ENCODE measurements at places on chromosomes 1 and 21.

GRCh38 chr21:29233611-29234540 lies 64.8 kb upstream of the BACH1 start:
- DNase-seq, result no peak

DNA sequence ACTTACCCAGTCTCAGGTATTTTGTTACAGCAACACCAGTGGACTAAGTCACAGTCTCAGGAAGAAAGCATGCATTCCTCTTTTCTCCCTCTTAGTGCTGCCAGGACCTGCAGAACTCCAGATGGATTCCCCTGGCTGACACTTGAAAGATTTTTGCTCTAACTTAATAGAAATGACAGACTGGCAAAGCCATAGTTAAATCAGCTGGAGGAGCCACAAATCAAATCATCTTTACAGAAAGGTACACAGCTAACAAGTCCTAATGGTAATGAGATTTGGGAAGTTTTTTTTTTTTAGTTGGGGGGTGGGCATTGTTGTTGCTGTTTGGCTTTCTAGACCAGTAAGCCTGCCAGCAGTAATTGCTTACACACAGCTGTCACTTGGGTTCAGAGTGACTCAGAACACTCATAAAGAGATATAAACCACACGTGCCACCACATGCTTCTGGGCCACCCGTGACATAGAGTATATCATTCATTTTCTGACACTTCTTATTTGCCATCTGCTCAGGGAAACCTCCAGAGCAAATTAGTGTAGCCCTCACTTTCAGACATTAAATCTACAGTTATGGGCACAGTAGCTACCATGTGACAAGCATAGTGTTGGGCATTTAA lies 72.4 kb downstream of the FH start:
- DNase-seq, result no peak

GRCh38 chr1:89839516-89839915 lies 18.7 kb downstream of the LRRC8D start:
- DNase-seq, result no peak

GRCh38 chr1:58927041-58927721 lies 143.3 kb upstream of the JUN start:
- DNase-seq, result no peak

DNA sequence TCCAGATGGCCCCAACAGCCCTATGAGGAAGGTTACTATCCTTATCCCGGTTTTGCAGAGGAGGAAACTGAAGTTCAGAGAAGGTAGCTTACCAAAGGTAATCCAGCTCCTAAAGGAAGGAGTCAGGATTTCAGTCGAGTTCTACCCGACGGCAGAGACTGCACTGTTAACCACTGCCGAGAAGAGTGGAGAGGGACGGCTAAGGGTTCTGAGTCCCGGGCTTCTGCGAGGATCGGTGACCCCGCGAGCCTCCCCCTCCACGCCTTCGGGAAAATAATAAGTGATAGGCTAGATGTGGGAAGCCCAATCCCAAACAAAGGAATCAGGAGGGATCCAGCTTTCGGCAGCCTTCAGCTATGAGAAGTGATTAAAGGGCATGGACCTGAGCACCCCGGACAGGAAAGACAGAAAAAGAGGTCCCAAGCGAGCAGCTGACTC lies 587 bp downstream of the TMEM53 start:
- no peak for DNase-seq

DNA sequence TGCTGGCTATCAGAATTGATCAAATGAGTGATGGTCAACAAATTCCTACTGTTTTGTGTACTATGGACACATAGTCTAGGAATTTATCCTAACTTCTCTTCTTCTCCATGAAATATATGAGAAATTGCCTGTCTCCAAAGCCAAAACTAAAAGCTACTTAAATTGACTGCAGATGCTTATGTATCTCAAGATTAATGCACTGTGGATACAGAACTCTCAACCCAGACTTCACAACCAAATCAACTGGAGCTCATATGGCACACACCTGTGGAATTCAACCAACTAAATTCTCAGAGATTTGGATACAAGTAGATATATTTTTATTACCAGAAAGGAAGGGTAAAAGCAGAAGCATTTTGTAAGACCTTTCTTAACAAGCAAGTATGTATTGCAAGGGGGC lies 566.1 kb downstream of the LTN1 start:
- DNase-seq, result no peak

- DNase-seq, result no peak
Measured at GRCh38 chr1:206021008-206021625, 2.6 kb downstream of the CTSE start.

GRCh38 chr21:39918558-39918957 lies 51.3 kb downstream of the PCP4 start:
- no peak for DNase-seq

GRCh38 chr1:220121791-220122530 lies 28.0 kb downstream of the IARS2 start:
- no peak for DNase-seq

GRCh38 chr1:222784371-222784770 lies 30.5 kb upstream of the DISP1 start:
- no peak for DNase-seq

DNA sequence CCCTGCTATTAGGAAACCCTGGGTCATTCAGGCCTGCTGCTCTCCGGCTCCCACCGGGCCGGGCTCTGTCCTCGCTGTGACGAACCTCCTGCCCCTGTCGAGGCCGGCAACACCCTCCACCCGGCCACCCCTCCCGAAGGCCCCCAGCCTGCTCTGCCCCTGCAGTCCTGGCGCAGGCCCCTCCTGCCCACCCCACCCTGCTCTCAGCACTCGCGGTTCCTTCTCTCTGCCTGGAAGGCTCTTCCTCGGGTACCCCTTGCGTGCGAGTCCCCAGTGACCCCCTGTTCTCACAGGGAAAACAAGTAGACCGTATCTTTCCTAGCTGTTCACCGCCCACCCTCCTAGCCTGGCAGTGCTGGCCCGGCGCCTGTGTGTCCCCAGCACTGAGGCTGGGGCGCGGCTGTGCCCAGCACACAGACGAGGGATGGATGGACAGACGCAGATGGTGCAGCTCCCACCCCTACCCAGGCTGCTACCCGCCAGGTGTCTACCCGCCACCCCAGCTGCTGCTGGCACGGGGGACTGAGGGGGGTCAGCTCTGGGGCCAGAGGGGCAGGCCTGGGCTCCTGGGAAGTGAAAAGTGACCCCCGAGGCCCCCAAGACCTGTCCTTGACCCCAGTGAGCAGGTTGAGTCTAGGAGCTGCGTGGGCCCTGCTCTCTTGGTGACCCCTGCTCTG lies 3.1 kb upstream of the VWA1 start:
- no peak for DNase-seq

- no peak for DNase-seq
Measured at GRCh38 chr1:101203820-101204540, 32.8 kb upstream of the S1PR1 start.

DNA sequence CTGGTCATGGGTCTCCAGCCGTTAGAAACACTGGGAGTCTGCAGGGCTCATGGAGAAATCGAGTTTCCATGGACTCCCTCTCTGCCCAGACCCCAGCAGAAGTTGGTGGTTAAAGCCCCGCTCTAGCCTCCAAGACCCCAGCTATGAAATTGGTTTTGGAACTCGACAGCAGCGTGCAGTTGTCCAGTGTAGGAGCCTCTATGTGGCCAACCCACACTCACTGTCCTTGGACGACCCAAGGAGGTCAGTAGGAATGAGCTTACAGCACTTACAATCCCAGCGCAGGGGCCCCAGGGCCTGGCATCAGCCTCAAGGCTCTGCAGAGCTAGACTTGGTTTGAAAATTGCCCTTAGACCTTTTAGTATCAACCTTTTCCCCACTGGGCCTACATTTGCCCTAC lies 3.2 kb upstream of the PRDM16 start:
- peak; percentile 11 for DNase-seq

DNA sequence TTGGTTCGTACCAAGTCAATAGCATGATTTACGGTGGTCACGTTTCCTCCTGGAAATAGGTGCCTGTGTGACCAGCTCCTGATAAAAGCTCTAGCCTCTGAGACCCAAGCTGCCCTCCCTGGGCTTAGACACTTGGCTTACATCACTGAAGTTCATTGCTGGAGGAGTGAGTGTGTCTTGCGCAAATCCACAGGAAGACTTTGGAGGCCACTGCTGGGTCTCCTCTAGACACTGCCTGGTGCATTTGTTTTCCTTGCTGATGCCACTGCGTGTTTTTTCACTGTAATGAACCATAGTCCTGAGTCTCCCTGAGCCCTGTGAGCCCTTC lies 230.6 kb downstream of the DSCAM start:
- no peak for DNase-seq

- DNase-seq, result no peak
Measured at GRCh38 chr1:220990427-220991339, 111.4 kb downstream of the HLX start.

DNA sequence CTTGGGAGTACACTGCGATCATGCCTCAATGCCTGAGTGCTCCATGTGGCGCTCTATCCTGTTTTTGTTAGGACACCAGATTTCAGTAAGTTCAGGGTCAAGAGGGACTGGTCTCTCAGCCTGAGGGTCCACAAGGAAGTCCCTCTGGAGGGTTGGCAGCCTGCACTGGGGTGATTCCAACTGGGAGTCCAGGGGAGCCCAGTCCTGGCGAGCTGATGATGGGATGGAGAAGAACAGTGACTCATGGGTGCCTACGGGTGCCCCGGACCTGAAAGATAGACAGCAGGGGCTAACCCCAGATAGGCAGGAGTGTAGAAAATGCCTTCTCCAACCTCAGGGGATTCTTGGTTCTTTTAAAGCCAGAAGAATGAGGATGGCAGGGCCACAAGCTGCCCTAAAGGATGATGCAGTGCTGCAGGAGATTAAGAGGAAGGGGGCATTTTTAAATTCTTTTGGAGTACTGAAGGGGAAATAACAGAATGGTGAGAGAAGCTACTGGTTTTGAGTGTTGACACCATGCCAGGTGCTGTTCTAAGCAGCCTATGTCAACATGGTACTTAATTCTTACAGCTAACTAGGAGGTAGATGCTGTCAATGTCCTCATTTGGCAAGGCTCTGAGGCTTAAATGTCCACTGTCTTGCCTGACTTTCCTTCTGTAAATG lies 68.4 kb upstream of the TLR5 start:
- no peak for DNase-seq

DNA sequence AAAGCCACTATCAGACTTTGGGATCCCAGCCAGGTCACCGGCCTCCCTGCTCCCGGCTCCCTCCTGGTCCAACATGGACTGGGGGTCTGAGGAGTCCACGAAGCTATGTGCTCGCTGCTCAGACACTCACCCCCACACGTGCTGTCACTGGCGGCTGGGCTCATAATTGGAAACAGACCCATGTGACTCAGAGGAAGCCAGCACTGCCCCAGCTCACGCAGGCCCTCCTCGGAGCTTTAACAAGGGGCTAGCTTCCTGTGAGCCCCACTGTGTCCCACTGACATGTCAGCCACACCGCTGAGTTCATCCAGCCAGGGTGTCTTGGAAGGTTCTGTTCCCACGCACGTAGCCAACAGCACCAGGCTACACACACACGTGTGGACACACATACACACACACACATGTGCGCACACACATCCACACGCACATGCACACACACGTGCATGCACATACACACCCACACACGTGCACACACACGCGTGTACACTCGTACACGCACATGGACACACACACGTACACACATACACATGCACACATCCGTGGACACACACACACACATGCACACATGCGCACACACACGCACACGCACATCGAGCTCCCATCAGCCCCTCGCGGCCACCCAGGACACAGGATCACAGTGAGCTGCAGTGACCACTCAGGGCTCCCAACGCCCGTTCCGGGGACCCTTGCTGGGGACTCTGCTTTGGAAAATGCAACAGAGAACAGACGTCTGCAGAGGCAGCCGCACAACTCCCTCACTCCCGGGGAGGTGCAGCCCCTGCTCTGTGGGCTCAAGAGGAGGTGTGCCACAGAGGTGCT lies 18.4 kb upstream of the COL6A2 start:
- peak; percentile 16 for DNase-seq

- peak; percentile 78 for DNase-seq
Measured at GRCh38 chr1:10939654-10940450, 72.6 kb upstream of the TARDBP start.

GRCh38 chr1:84619383-84620102 lies 45.3 kb upstream of the CTBS start:
- no peak for DNase-seq

DNA sequence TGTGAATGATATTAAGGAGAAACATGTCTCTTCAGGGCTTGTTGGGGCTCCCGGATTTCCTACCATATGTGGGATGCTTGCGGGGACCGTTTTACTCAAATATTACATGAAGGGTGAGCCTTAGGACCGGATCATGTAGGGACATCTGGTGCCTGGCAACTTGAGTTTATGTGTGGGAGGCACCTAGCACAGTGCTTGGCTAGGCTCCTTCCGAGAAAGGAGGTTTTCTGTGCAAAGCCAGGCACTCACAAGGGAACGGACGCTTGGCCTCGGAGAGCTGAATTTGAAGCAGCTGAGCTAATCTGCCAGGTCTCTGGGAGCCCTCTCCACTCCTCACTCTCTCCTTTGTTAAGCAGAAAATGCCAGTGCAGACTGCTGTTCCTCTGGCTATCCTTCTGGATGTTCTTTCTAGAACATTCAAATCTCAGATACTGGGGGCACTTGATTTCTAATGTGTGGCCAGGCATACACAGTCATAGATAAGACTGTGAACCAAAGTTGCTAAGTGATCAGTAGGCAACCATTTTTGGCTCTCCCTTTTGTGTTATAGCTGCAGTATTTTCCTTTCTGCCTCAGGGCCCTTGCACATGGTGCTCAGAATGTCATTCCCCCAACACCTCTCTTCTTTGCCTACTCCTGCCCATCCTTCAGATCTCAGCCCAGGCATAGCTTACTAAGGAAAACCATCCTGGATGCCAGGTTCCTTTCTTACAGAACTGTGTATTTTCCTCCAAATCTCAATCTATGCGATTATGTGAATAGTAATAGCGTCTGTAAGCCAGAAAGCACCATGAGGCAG lies 216.6 kb upstream of the CSF3R start:
- no peak for DNase-seq

GRCh38 chr1:157517016-157517415 lies 35.3 kb downstream of the FCRL5 start:
- no peak for DNase-seq

DNA sequence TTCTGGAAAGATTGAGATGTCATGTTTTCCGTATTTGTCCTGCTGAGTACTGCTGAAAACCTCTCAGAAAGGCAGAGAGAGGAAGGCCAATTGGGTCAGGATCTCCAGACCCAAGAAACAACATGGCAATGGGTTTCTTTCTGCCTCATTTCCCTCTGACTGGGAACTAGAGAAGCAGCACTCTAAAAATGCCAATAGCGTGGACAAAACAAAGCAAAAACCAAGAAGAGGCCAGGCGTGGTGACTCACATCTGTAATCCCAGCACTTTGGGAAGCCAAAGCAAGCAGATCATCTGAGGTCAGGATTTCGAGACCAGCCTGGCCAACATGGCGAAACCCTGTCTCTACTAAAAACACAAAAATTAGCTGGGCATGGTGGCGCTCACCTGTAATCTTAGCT lies 18.3 kb downstream of the TNFRSF9 start:
- DNase-seq, result no peak

DNA sequence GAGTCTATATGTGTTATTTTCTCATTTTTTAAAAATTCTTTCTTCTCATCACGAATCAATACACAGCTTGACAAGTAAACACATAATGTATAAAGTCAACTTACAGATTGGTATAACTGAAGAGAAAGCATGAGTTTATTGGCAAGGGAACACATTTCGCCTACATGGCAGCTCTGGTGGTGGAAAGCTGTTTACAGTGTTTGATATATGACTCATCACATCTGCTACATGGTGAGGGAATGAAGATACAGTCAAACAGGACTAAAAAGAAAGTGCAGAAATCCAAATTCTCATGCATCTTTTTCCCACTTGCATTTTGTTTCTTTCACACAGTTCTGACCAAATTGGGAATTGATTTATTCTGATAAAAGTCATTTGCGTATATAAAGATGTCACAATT lies 122.2 kb upstream of the ADGRL4 start:
- no peak for DNase-seq
